ENCODE measurements at places on chromosomes 6 and 20.

DNA sequence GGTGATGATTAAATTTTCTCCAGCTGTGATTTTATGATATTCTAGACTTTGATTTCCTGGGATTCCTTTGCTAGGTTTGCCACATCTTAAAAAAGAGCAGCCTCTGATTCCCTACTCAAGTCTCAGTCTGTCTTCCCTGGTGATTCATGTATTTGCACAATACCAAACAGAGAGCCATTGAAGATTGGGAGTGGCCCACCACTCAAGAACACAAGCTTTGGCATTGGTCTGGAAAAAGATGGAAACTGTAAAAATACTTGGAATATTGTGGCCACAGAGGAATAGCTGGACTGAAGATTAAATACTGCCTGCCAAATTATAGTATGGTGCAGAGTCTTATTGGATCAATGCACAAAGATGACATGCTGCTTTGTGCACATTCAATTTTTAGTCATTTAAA is 32.9 kb downstream of the PTCHD4 start:
- DNase-seq: no peak

DNA sequence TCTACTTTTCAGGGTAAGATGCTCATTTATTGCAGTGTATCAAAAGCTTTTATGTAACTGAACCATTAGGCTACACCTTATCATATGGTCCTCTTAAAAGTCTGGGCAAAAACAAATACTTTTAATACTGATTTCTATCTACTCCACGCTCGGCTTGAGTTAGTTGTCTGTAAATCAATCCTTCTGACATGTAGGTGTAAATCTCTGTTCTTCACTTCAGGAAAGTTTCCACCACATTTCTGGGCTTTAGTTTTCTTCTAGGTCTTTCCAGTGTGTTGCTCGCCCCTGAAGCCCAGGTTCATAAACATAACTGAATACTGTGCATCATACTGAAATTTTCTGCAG is 89.2 kb upstream of the RNF217 start:
- DNase-seq: no peak

DNA sequence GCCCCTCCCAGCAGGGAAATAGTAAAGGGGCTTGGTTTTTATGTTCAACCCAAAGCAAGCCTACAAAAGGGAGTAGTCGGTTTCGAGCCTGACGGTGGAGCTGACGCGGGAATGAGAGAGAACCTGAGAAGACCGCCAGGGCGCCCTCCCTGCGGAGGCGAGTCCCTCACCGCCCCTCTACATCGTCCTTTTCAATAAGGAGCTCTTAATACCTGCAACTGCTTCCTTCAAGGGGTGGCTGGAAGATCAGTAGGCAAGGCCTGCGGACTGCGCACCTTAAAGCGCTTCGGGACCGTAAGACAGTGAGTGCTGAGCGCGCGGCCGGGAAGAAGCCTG is 709 bp upstream of the ZNF76 start:
- DNase-seq: peak; percentile 25

GRCh38 chr6:29758761-29759160 is 35.5 kb downstream of the HLA-F start:
- no peak for DNase-seq

DNA sequence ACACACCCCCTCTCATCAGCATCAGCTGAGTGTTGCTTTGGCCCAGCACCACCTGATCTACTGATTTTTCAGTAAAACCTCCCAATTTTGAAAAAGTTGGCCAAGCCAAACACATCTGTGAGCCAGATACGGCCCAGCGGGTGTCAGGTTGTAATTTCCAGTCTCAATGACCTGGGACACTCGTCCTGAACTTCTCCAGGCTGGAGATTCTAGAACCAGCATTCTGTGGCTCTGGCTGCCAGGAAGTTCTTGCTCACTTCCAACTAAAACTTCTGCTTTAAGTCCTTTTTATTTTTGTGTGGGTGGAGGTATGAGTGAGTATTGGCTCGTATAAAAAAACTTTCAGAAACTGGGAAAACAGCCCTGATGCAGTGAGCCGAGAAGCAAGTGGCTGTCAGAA is 5.1 kb downstream of the KIAA1755 start:
- peak; percentile 66 for DNase-seq

DNA sequence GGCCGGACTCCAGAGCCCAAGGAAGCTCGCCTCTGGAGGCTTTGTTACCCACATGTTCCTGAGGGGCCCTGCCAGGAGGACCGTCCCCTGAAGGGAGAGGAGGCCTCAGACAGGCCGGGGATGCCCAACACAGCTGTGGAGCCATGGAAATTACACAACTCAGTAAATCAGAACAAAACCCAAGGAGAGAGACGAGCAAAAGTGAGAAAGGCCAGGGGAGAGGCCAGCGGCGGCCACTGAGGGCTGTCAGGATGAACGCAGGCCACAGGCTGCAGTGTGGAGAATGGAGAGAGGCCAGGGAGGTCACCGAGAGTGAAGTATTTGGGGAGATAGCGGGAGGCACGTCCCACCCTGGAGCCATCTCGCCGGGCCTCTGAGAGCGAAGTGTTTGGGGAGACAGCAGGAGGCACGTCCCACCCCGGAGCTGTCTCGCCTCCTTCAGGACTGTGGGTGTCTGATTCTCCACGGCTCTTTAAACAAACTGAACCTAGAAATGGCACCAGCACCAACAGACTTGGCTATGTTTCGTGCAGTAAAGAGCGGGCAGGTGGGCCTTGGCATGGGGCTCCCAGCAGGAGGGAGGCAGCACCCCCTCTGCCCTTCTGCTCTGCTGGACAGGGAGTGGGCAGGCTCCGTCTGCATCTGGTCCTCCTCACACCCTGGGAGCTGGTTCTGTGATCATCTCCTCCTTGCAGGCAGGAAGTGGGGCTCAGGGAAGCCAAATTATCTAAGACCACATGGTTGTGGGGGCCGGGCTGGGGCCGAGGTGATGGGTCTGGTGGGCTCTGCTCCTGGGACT is 91.0 kb downstream of the YTHDF1 start:
- DNase-seq: no peak
